ENCODE measurements at places on chromosomes 2 and 18. TPM values are rescaled to one million over a fixed set of nuclear protein-coding genes. Genes with fewer than 3 reads are reported as not detected.

Gene SF3B6
- 141 TPM for total RNA-seq

Gene OR6B2
- not detected for total RNA-seq

DNA sequence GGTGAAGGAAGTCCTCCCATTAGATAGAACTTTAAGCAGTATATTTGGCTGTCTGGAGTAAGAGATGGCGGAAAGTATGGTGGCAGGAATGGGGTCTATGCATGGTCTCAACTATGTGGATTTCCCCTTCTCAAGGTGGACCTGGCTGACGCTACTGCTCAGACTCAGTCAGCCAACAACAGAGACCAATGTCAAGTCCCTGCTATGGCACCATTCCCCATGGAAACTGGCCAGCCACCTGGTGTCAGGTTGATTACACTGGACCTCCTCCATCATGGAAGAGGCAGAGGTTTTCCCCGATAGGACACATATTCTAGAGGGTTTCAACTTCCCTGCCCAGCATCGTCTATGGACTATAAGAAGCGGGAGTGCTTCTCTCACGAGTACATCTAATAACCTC, 8.6 kb upstream of the FAHD2A start:
- no peaks in the 10 kb centered on the region for H3K4me1 ChIP-seq
- H3K27ac ChIP-seq: no peak overlapping the region
- no peak for DNase-seq
- no peak overlapping the region for H3K4me3 ChIP-seq

GRCh38 chr18:23718731-23719130, 29.5 kb downstream of the LAMA3 start:
- H3K4me1 ChIP-seq: no peaks in the 10 kb centered on the region
- H3K4me3 ChIP-seq: no peak overlapping the region
- no peak overlapping the region for H3K27ac ChIP-seq

All from CD8-positive, alpha-beta memory T cell (primary cell).